ENCODE measurements at places on chromosomes 1 and 21.

- H3K27ac ChIP-seq, result no peak overlapping the region
- no peak overlapping the region for H3K4me3 ChIP-seq
- H3K4me1 ChIP-seq, result peaks cover 6% of the 10 kb centered on the region
- no peaks in the 10 kb centered on the region for H3K27me3 ChIP-seq
- DNase-seq, result no peak
- peaks cover 7% of the 10 kb centered on the region for H3K36me3 ChIP-seq
Observed at GRCh38 chr1:2542246-2542915, 12.3 kb upstream of the HES5 start.

- no peaks in the 10 kb centered on the region for H3K27me3 ChIP-seq
- H3K27ac ChIP-seq, result no peak overlapping the region
- no peak overlapping the region for H3K4me3 ChIP-seq
- DNase-seq, result no peak
- H3K36me3 ChIP-seq, result no peaks in the 10 kb centered on the region
Observed at GRCh38 chr1:228799924-228800323, 64.6 kb downstream of the RHOU start.

- no peak for DNase-seq
- H3K27ac ChIP-seq, result no peak overlapping the region
- no peak overlapping the region for H3K4me3 ChIP-seq
- no peaks in the 10 kb centered on the region for H3K27me3 ChIP-seq
- peaks cover 27% of the 10 kb centered on the region for H3K4me1 ChIP-seq
Observed at GRCh38 chr21:44552136-44552535, 831 bp upstream of the KRTAP10-2 start.

GRCh38 chr1:54887665-54888071 is 673 bp upstream of the DHCR24 start:
- H3K27me3 ChIP-seq, result peaks cover 37% of the 10 kb centered on the region
- peaks cover 2% of the 10 kb centered on the region for H3K36me3 ChIP-seq
- DNase-seq, result no peak
- peaks cover 34% of the 10 kb centered on the region for H3K4me1 ChIP-seq

DNA sequence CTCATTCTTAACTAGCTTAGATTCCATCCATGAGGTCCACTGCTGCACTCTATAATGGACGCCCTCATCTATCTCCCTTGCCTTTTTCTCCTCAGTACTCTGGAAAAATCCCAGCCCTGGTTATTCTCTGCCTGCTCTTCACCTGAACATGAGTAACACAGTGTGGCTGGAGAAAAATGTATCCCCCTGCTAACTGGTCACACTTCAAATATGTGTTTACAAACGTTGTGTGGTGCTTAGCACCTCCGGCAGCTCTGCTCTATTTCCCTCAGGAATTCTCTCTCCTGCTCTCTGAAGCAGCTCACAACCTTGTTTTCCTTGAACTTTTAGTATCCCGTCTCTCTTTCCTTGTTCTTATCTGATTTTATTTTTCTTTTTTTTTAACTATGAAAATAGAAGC is 4.1 kb downstream of the SCCPDH start:
- H3K27me3 ChIP-seq, result no peaks in the 10 kb centered on the region
- H3K27ac ChIP-seq, result no peak overlapping the region
- no peaks in the 10 kb centered on the region for H3K4me1 ChIP-seq
- H3K36me3 ChIP-seq, result peaks cover 12% of the 10 kb centered on the region

GRCh38 chr1:212294983-212295382 is 9.8 kb downstream of the PPP2R5A start:
- H3K27me3 ChIP-seq, result no peaks in the 10 kb centered on the region
- peak overlapping the region; percentile 1 for H3K27ac ChIP-seq
- no peak for DNase-seq
- peaks cover 6% of the 10 kb centered on the region for H3K36me3 ChIP-seq
- no peak overlapping the region for H3K4me3 ChIP-seq
- peaks cover 62% of the 10 kb centered on the region for H3K4me1 ChIP-seq

DNA sequence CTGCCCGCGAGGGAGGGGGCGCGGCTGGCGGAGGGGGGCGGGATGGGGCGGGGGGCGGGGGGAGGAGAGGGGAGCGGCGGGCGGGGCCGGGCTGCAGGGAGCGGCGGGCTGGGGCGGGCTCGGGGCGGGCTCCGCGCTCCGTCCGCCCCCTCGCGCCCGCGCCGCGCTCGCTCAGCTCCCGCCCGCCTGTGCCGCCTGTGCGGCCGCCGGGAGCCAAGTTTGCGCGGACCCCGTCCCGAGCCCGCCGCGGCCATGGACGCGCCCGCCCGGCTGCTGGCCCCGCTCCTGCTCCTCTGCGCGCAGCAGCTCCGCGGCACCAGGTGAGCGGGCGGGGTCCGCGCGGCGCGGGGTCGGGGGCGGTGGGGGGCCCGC is at the start of gene GABRD:
Gene GABRD (plus strand): TSS at position 174 of the 372 bp plus-strand sequence. CDS start 79 bp downstream, at position 253.
- no peak within 1 kb of the TSS for H3K27ac ChIP-seq
- peak within 1 kb of the TSS; percentile 75 for H3K4me3 ChIP-seq
- peaks cover 6% of the 10 kb centered on the region for H3K36me3 ChIP-seq
- DNase-seq, result no peak
- H3K4me1 ChIP-seq, result peaks cover 5% of the 10 kb centered on the region

- H3K27ac ChIP-seq, result peak overlapping the region; percentile 60
- peaks cover 67% of the 10 kb centered on the region for H3K4me1 ChIP-seq
- DNase-seq, result no peak
- H3K4me3 ChIP-seq, result peak overlapping the region; percentile 22
- H3K36me3 ChIP-seq, result peaks cover 13% of the 10 kb centered on the region
- H3K27me3 ChIP-seq, result no peaks in the 10 kb centered on the region
Observed at GRCh38 chr1:55204997-55205396, 10.2 kb downstream of the USP24 start.

- no peak overlapping the region for H3K27ac ChIP-seq
- no peak overlapping the region for H3K4me3 ChIP-seq
- peaks cover 26% of the 10 kb centered on the region for H3K4me1 ChIP-seq
- no peaks in the 10 kb centered on the region for H3K27me3 ChIP-seq
- no peaks in the 10 kb centered on the region for H3K36me3 ChIP-seq
- no peak for DNase-seq
Observed at GRCh38 chr1:93757256-93758036, 75.8 kb upstream of the BCAR3 start.

- no peaks in the 10 kb centered on the region for H3K27me3 ChIP-seq
- peak within 1 kb of the TSS; percentile 79 for H3K27ac ChIP-seq
- peak; percentile 42 for DNase-seq
- H3K4me3 ChIP-seq, result peak within 1 kb of the TSS; percentile 88
Observed at GRCh38 chr1:9128520-9129265, at the start of gene GPR157. GPR157 (minus strand) TSS chr1:9129102; CDS start chr1:9129027, 75 bp downstream.

GRCh38 chr1:9494936-9495758 is 44.1 kb upstream of the SLC25A33 start:
- H3K27ac ChIP-seq, result no peak overlapping the region
- peak overlapping the region; percentile 27 for H3K4me3 ChIP-seq
- peak; percentile 50 for DNase-seq
- peaks cover 8% of the 10 kb centered on the region for H3K4me1 ChIP-seq
- H3K27me3 ChIP-seq, result peaks cover 33% of the 10 kb centered on the region
